ENCODE measurements at places on chromosomes 2 and 18.

GRCh38 chr2:48232351-48232750 lies 297.6 kb upstream of the STON1 start:
- DNase-seq = no peak

- no peak for DNase-seq
Observed at GRCh38 chr2:30252723-30253701, 21.7 kb downstream of the LBH start.

DNA sequence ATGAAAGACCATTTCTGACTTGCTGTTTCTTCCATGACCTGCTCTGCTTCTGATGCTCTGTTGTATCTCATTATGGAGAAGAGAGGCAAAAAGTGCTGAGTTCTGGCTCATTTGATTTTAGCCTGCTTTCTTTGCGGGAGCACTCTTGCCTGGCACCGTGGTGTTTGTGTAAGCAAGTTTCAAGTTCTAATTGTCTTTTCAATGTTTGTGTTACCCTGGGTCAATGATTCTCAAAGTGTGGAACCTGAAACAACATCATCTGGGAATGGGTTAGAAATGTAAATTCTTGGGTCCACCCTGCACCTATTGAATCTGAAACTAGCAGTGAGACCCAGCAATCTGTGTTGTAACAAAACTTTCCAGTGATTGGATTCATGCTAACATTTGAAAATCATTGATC lies 85.5 kb upstream of the STON1 start:
- DNase-seq = no peak

- no peak for DNase-seq
Observed at GRCh38 chr2:231709636-231709980, 1.3 kb downstream of the PTMA start.

- no peak for DNase-seq
Observed at GRCh38 chr2:36376319-36376765, 20.8 kb downstream of the CRIM1 start.

DNA sequence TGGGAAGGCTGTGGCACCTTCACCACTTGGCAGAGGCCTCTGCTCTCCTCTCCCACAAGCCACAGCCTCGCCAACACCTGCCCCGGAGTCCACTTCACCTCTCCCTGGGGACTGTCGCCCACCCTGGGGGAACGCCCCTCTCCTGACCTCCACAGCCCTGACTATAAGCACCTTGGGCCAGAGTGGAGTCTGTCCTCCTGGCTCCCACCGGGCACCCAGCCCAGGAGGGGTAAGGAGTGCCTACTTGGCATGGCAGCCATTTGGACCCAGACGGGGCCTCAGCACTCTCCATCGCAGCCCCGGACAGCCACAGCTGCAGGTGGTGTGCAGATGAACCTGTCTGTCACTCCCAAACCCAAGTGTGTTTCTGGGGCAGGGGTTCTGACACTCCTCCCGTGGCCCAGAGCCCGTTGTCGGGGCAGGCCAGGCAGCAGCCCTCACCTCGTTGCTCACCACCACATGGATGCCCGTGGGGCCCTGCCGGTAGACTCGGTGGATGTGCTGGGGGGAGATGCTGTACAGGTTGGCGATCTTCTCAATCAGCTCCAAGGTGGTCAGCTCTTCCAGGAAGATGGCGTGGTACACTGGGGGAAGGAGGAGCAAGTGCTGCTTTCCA lies 53.5 kb downstream of the TFCP2L1 start:
- no peak for DNase-seq

DNA sequence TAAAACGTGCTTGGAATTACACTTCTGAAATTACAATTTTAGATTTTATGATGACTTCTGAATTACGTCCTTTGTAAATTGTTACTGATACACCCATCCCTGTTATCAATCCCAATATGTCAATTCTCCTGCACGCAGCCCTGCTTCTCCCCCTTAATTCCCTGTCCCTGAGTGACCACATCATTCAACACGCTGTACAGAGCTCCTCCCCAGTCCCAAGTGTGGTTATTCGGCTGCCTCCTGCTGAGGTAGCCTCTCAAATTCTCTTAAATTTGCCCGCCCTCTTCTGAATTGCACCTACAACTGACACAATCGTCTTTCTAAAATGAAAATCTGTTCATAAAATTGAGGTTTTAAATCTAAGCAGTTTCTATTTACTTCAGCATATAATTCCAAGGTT lies 10.1 kb downstream of the SERPINB8 start:
- no peak for DNase-seq

GRCh38 chr2:7237466-7237865 lies 320.3 kb downstream of the RNF144A start:
- DNase-seq = no peak

- no peak for DNase-seq
Observed at GRCh38 chr2:186862869-186863709, 14.1 kb upstream of the ZSWIM2 start.

DNA sequence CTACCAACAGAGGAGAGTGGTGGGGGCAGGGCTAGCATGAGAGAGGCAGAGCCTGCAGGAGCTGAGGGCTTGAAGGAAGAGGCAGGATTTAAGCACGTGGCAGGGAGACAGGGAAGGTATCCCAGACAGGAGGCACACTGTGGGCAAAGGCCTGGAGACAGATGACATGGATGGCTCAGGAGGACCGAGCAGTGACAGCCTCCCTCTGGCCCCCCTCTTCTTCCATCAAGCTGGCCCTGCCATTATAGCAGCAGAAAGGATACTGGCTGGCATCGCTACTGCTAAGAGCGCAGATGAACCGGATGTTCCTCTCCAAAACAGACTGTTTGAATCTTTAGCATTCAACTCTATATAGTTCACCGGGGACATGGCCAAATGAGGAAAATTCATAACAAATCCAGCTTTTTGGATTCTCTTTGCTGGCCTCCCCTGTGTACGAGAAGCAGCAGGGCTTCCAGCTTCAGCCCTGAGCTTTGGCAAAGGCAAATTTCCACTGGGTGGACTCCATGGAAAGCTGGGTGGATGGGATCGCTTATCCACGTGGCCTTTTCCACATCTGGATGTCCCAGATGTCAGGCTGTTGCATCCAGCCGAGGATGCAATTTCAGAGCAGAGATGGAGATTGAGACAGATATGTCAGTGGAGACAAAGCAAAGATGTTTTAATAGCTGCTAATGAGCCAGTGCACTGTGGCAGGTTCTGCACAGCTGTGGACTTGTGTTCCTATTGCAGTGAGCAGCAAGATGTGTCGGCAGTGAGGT lies 36.2 kb downstream of the CAPN13 start:
- no peak for DNase-seq

DNA sequence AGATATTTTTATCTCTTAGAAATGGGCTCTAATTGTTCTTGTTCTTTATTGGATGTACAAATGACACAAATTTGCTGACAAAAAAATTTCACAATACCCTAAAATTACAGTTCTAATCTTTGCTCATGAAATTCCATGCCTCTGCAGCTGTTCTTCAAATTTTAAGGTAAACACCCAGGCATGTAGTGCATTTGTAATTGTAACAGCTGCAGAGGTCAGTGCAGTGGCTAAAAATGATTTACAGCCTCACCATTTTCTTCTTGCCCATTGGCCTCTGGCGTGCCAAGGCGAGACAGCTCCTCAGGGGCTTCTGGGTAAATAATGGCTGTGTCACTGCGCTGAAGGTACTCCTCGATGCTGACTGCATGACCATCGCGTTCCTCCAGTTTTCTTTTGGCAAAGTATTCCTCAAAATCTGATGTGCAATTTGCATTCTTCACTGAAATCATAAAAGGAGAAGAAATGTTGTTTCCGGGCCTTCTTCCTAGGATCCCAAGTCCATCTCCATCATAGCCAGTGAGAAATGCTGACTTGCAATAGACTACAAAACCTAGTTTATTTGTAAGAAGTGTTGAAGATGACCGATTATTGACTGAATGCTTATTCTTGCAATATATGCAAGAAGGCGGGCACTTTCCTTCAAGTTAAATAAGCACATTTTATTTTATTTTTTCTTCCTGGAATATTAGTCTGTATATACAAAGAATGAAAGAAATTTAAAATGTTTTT lies 115.2 kb downstream of the ZEB2 start:
- no peak for DNase-seq

DNA sequence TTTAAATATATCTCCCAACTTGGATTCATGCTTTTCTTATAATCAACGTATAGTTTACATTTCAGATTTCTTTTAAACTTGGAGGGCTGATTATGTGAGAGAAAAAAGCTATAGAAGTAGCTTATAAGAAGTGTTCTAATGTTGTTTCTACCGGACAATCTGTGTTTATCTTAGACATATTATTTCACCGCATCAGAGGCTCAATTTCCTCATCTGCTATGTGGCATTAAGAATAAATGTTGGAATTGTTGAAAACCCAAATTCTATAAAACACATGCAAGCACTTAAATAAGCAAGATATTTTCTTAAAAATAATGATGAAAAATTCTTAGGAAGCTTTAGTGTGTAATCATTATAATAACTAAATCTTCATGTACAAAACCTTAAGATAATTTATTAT lies 407.9 kb downstream of the HRH4 start:
- no peak for DNase-seq

GRCh38 chr2:75646583-75647425 lies at the start of gene MRPL19:
Gene MRPL19, plus strand, starts transcription at chr2:75646783. Its CDS starts 25 bp downstream, at chr2:75646808.
- peak; percentile 90 for DNase-seq

GRCh38 chr2:176579608-176580007 lies 310.4 kb downstream of the MTX2 start:
- no peak for DNase-seq

DNA sequence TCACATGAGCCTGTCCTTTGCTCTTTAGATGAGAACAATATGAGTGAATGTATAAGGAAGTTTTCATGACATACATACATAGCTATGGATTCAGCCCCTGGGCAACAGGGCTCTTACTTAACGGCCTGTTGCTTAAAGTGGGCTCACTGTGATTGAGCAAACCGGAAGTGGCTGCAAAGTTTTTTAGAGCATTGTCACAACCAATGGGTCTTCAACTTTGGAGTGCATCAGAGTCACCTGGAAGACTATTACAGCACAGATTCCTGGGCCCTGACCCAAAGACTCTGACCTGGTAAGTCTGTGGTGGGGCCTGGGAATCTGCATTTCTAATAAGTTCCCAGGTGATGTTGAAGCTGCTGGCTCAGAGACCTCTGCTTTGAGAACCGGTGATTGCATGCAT lies 106.3 kb upstream of the SEC11C start:
- no peak for DNase-seq

DNA sequence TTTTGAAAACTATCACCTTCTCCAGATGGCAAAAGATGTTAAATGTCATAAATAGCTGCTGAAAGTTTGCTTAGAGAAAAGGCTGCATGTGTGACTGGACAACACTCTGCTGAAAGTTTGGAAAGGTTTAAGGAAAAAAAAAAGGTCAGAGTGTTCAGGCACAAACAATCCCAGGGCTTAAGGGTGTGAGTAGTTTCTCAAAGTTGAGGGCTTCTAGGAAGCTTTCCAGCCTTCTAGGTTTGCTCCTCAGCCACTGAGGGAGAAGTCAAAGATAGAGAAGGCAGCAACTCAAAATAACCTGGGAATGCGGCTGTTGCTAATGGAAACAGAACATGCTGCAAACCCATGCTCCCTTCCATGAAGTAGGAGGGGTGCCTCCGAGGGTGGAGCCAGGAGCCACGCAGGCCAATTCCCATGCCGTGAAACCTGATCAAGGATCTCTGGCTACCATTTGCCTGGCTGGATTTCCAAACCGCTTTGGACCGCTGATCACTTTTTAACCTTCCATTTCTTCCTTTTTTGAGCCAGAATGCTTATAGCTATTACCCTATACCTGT lies 88.0 kb downstream of the TEX51 start:
- no peak for DNase-seq

DNA sequence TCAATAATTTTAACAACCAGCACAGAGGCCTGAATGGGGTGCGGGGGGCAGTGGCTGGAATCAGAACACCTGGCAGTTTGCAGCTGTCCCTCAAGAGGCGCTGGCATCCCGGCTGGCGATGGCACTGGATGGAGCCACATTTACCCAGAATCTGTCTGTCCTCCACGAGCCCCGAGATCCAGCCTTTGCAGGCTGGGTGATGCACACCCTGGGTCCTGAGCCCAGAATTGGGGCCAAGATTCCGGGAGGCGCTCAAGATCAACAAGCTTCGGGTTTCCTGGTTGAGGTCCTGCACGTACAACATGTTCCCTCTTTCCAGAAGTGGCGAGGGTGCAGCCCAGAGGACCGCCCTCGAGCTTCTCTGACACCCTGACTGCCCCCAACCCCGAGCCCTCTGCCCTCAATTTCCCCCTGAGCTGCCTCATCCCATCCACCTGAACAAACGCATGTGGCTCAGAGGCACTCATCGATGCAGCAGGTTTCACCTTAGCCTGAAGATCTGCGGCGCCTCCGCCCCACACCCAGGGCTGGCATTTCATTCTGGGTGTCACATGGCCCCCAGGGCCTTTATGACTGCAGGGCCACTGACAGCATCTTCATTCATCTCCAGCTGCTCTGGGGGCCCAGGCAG lies 97.5 kb downstream of the TFCP2L1 start:
- DNase-seq = no peak
